ENCODE measurements at places on chromosomes 5 and 9.

GRCh38 chr5:141717043-141717442, 35.0 kb upstream of the ARAP3 start:
- DNase-seq: no peak

GRCh38 chr5:61280761-61281427, 51.2 kb upstream of the ZSWIM6 start:
- peak; percentile 24 for DNase-seq

- DNase-seq: no peak
Measured at GRCh38 chr5:68409259-68409658, 193.7 kb downstream of the PIK3R1 start.

- no peak for DNase-seq
Measured at GRCh38 chr9:86822006-86822801, 125.1 kb downstream of the GAS1 start.

DNA sequence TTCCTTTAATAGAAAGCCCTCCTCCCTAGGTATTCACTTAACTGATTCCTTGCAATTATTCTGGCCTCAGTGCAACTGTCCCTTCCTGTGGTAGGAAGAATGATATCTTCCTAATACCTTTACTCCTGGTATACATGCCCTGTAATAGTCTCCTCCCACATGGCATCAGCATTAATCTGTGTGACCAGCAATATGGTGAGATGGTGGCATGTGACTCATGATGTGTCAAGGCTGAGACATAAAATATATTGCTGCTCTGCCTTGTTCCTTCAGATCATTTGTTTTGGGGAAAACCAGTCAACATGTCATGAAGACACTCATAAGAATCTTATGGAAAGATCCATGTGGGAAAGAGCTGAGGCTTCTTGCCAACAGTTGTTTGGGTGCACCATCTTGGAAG, 149.1 kb upstream of the TRPM3 start:
- no peak for DNase-seq
